ENCODE measurements at places on chromosomes 1 and 21. TPM values are rescaled to one million over a fixed set of nuclear protein-coding genes. Genes with fewer than 3 reads are reported as not detected.

DNA sequence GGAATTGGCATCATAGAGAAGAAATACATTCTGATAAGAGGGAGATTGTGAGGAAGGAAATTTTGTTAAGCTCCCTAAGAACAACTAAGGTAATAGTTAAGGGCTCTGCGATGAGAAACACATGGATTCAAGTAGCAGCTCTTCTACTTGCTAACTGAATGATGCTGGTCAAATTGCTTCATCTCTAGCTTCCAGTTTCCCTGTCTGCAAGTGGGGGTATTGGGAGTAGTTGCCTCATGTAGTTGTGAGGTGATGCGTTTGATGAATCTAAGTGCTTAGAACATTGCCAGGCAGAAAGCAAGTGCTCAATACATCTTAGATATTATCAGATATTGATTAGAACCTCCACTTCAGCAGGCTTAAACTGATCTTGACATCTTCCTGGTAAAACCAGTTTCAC, 84.8 kb downstream of the CD58 start:
- no peaks in the 10 kb centered on the region for H3K36me3 ChIP-seq
- H3K4me1 ChIP-seq = peaks cover 9% of the 10 kb centered on the region
- peak; percentile 37 for DNase-seq
- H3K4me3 ChIP-seq = no peak overlapping the region

- H3K27ac ChIP-seq = no peak overlapping the region
- H3K27me3 ChIP-seq = peaks cover 45% of the 10 kb centered on the region
- DNase-seq = no peak
- no peak overlapping the region for H3K4me3 ChIP-seq
Measured at GRCh38 chr1:116914667-116915066, 5.0 kb downstream of the PTGFRN start.

The NMNAT2 gene
- total RNA-seq = 0.56 TPM

The ERICH3 gene
- total RNA-seq = not detected
